ENCODE measurements at places on chromosomes 7 and 10. TPM values are rescaled to one million over a fixed set of nuclear protein-coding genes. Genes with fewer than 3 reads are reported as not detected.

The CHST15 gene
- polyA plus RNA-seq: 0.02 TPM

The ANKRD1 gene
- 41.7 TPM for polyA plus RNA-seq

The DIP2C gene
- 8.7 TPM for polyA plus RNA-seq

The LDB3 gene
- polyA plus RNA-seq: 0.48 TPM

The PRSS37 gene
- polyA plus RNA-seq: not detected

Measured in SK-N-SH (cell line).